ENCODE measurements at places on chromosomes 13 and 19.

DNA sequence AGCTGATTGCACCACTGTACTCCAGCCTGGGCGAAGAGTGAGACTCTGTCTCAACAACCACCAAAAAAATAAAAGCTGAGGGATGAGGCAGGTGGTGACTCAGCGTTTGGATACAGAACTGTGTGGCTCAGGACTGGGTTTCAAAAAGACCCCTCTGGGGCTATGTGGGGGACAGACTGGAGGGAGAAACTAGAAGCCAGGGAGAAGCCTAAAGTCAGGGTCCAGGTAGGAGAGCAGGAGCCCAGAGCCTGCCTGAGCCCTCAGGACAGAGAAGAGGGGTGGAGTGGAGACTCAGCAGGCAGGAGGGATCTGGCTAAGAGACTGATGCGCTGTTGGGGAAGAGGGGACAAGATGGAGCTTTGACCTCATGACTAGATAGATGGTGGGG is 1.8 kb upstream of the CD37 start:
- no peak for DNase-seq

GRCh38 chr13:27026396-27026795 is 145.2 kb downstream of the USP12 start:
- no peak for DNase-seq

GRCh38 chr13:28071424-28071823 is 29.0 kb downstream of the FLT3 start:
- no peak for DNase-seq

GRCh38 chr13:59166174-59166573 is 997.6 kb downstream of the DIAPH3 start:
- no peak for DNase-seq

GRCh38 chr19:29836409-29836825 is 24.6 kb downstream of the CCNE1 start:
- DNase-seq = no peak

- no peak for DNase-seq
These were observed 301.1 kb downstream of the FGF9 start for GRCh38 chr13:21971662-21972621.

DNA sequence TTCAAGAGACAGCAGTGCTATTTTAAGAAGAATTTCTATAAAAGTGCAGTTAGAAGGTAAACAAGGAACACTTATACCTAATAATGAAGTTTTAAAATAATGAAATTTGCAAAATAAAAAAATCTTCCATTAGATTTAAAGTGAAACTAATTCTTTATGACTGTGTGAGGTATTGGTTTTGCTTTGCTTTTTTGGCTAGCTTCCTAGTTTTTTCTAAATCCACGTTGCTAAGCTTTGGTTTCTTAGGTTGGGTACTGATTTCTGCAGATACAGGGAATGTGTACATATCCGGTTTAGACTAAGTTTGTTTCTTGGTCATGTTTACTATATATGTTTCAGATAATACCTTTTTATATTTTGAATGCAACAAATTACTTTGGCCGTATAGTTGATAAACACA is 59.8 kb downstream of the SLC7A9 start:
- DNase-seq = peak; percentile 15

GRCh38 chr13:73146707-73147106 is 87.9 kb downstream of the KLF5 start:
- DNase-seq = no peak

- no peak for DNase-seq
These were observed 68.7 kb downstream of the RAP2A start for GRCh38 chr13:97502706-97503105.

- no peak for DNase-seq
These were observed 164.5 kb downstream of the TEX29 start for GRCh38 chr13:111484959-111485358.

- no peak for DNase-seq
These were observed 16.7 kb upstream of the COLGALT1 start for GRCh38 chr19:17538684-17539237.
